Transverse colon (tissue), 4 donors: ENCODE measurements at places on chromosomes 6 and 20. TPM values are rescaled to one million over a fixed set of nuclear protein-coding genes. Genes with fewer than 3 reads are reported as not detected.

DNA sequence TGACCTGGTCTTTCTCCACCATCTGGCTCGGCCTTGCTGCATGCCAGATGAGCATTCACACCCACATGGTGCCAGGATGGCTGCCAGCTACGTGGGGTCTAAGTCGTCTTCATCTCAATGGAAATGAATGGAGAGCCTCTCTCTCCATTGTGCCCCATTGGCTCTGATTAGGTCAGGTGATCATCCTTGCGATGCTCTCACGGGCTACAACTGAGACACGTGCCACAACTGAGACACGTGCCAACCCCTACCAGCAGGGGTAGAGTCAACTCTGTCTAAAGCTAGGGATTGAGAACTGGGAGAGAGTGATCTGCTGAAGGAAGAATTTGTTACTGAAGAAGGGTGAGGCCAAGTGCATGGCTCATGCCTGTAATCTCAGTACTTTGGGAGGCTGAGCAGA lies 67.3 kb upstream of the RALY start:
- no peak for DNase-seq
- H3K27me3 ChIP-seq = no peaks in the 10 kb centered on the region
- no peaks in the 10 kb centered on the region for H3K36me3 ChIP-seq
- no peak overlapping the region for H3K27ac ChIP-seq

DNA sequence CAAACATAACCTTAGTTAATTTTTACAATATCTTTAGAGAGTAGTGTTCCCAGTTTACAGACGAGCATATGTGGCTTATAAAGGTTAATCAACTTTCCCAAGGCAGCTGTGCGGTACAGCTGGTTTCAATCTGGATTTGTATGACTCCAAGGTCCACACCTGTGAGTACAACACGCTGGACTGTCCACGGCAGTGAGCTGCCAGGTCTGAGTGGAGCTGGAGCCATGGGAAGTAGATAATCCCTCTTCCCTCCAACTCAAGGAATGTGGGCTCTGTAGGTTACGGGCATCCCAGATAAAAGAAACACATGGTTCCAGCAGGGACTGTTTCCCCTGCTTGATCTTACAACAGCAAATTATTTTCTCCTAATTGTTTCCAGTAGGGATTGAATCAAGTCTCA lies 102.2 kb downstream of the SOD2 start:
- H3K27ac ChIP-seq = no peak overlapping the region
- no peak for DNase-seq
- H3K36me3 ChIP-seq = no peaks in the 10 kb centered on the region
- no peak overlapping the region for H3K4me3 ChIP-seq
- H3K4me1 ChIP-seq = no peaks in the 10 kb centered on the region
- no peaks in the 10 kb centered on the region for H3K27me3 ChIP-seq

DNA sequence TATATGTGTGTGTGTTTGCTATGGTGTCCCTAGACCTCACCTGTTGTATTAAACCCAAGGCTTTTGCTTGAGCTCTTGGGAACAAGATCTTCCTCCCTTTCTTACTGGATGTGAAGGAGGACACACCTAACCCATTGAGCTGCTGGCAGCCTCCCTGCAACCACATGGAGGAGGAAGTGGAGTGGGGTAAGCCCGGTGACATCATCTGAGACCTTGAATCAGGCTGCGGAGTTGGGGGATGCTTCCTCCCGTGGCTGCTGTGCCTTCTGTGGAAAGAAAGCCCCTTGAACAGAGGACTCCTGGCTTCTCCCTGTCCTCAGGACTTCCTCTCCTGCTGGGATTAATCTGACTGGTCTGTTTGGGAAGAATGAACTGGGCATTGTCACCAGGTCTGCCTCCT lies 3.3 kb downstream of the CST11 start:
- H3K27me3 ChIP-seq = no peaks in the 10 kb centered on the region
- no peaks in the 10 kb centered on the region for H3K36me3 ChIP-seq
- no peak for DNase-seq
- H3K4me3 ChIP-seq = no peak overlapping the region
- no peaks in the 10 kb centered on the region for H3K4me1 ChIP-seq

GRCh38 chr6:166463359-166464067 lies 80.8 kb upstream of the MPC1 start:
- H3K27ac ChIP-seq = no peak overlapping the region
- no peak for DNase-seq
- H3K4me1 ChIP-seq = no peaks in the 10 kb centered on the region
- H3K27me3 ChIP-seq = no peaks in the 10 kb centered on the region
- H3K36me3 ChIP-seq = no peaks in the 10 kb centered on the region
- no peak overlapping the region for H3K4me3 ChIP-seq

DNA sequence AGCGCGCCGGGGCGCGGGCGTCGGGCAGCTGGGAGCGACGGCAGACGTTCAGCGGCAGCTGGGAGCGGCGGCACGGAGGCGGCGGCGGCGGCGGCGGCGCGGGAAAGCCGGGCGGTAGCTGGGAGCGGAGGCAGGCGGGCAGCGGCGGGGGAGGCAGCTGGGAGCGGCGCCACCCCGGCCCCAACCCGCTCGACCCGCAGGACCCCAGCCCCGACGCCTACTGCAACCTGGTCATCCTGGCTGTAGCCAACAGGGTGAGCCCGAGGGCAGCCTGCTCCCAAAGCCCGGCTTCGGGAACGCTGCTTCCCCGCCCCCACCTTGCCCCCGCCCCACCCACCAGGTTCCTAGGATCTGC lies 8.9 kb downstream of the CCM2L start:
- no peak overlapping the region for H3K27ac ChIP-seq
- peaks cover 90% of the 10 kb centered on the region for H3K27me3 ChIP-seq
- no peaks in the 10 kb centered on the region for H3K36me3 ChIP-seq
- no peak for DNase-seq
- peak overlapping the region; percentile 61 for H3K4me3 ChIP-seq
- H3K4me1 ChIP-seq = peaks cover 16% of the 10 kb centered on the region

DNA sequence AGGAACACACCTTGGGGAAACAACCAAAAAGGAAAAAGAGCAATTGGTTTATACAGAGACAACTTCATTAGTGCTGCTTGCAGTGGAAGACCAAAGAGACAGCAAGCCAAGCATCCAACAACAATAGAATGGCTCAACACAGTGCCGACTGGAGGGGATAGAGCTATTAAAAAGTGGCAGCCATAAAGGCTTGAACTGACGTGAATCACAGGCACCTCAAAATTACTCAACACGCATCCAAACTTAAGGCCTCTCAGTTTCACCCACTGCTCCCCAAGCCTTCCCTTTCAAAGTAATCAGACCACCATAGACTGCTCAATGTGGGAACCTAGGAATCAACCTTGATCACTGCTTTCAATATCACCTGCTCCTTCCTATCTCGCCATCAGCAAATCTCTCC lies 9.7 kb downstream of the TNFRSF21 start:
- no peak overlapping the region for H3K4me3 ChIP-seq
- no peaks in the 10 kb centered on the region for H3K36me3 ChIP-seq
- H3K27ac ChIP-seq = peak overlapping the region; percentile 40
- no peak for DNase-seq
- no peaks in the 10 kb centered on the region for H3K27me3 ChIP-seq
- peaks cover 38% of the 10 kb centered on the region for H3K4me1 ChIP-seq

DNA sequence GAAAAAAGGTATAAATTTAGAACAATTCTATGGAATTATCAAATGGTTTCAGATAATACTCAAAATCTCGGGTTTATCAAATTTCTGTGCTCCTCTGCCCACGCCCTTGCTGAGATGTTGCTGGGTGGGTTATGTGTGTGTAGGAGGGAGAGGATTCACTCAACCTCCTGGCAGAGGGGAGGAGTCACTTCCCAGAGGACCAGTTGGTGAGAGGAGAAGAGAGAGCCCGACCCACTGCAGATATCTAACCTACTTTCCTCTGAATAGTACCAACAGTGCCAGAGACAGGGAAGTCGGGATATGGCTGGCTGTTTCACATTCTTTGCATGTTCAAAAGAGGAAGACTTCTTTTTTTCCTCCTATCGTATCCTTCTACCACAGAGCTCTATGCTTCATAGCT lies 187.1 kb upstream of the MAN1A1 start:
- no peak for DNase-seq
- no peaks in the 10 kb centered on the region for H3K36me3 ChIP-seq
- peaks cover 5% of the 10 kb centered on the region for H3K4me1 ChIP-seq

GRCh38 chr20:15913391-15914025 lies 659.7 kb downstream of the KIF16B start:
- DNase-seq = no peak
- no peak overlapping the region for H3K4me3 ChIP-seq
- no peaks in the 10 kb centered on the region for H3K27me3 ChIP-seq
- H3K4me1 ChIP-seq = no peaks in the 10 kb centered on the region
- no peak overlapping the region for H3K27ac ChIP-seq

GRCh38 chr6:12014027-12014872 lies 2.1 kb downstream of the HIVEP1 start:
- H3K4me3 ChIP-seq = no peak overlapping the region
- H3K27me3 ChIP-seq = no peaks in the 10 kb centered on the region
- H3K4me1 ChIP-seq = no peaks in the 10 kb centered on the region
- H3K36me3 ChIP-seq = no peaks in the 10 kb centered on the region

LST1 gene
- total RNA-seq = 1.1 TPM

CD24 gene
- total RNA-seq = 1,843 TPM

SRMS gene
- total RNA-seq = not detected

TRPC4AP gene
- 57.3 TPM for total RNA-seq
